ENCODE measurements at places on chromosomes 12 and 14.

DNA sequence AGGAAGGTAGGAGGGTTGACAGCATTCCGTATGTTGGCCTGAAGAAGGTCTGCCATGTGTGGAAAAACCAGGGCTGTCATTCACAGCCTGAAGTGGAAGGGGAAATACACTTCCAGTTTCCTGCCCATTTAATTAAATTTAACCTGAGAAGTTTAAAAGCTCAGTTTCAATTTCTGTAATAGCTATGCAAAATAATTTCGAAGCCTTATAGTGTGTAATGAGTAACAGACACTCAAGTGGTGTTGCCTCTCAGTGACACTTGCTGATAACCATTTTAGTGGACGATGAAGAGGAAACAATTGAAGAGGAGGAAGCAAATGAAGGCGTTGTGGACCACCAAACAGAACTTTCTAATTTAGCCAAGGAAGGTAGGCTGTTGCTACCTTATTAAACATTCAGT lies 44.8 kb downstream of the EP400 start:
- DNase-seq, result no peak

DNA sequence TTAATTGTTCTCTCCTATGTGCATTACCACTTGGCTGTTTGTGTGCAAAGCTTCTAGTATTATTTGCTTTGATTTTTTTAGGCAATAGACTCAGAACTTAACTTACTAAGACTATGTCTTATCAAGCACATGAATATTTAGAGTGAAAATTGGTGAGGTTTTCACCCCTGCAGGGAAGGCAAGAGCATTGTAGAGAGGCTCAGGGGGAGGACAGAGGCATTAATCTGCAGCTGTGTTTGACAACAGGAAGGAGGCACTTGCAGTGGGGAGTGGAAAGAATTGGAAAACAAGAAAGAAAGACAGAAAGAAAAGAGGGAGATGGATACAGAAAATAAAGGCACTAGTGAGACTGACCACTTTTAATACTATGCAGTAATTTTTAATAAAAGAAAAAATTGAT lies 431.6 kb downstream of the PDZRN4 start:
- no peak for DNase-seq

- no peak for DNase-seq
These were observed 328.0 kb downstream of the DPF3 start for GRCh38 chr14:72565917-72566316.

DNA sequence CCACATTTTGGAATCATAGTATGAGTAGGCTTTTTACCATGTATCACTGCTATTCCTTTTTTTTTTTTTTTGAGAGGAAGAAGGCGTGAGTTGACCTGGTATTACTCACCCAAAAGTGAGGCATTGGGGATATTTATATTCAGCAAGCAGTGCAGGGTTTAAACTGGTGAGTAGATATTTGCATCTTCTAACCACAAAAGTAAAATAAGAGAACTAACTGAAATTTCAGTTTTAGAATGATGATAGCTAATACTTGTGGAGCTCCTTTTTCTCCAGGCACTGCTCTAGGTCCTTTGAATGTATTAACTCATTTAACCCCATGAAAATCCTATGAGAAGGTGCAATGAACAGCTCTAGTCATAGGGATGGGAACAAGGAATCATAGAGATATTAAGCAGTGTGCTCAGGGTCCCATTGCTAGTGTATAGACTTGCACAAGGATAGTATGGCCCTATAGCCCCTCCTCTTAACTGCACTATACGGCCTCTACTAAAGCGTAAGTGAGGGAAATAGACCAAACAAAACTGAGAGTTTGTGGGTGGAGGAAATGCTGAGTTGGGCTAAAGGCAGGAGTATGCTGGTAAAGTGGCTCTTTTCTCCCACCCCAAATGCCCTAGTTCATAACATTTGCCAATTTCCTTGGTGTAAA lies 104.3 kb upstream of the MAX start:
- peak; percentile 81 for DNase-seq

- no peak for DNase-seq
These were observed 70.7 kb downstream of the RASSF9 start for GRCh38 chr12:85765453-85765869.
